ENCODE measurements at places on chromosomes 3 and 15.
A peak's percentile ranks its signal among the peaks of the same experiment; 100 is the strongest.

GRCh38 chr3:99549957-99550603, 88.3 kb upstream of the COL8A1 start:
- no peak for DNase-seq

- no peak for DNase-seq
Observed at GRCh38 chr3:100730524-100730923, 21.2 kb downstream of the TFG start.

GRCh38 chr3:108319428-108320082, 23.2 kb downstream of the HHLA2 start:
- DNase-seq = no peak

GRCh38 chr3:29398787-29399186, 117.9 kb downstream of the RBMS3 start:
- no peak for DNase-seq

GRCh38 chr15:34642247-34642646, 58.8 kb upstream of the GOLGA8B start:
- no peak for DNase-seq

DNA sequence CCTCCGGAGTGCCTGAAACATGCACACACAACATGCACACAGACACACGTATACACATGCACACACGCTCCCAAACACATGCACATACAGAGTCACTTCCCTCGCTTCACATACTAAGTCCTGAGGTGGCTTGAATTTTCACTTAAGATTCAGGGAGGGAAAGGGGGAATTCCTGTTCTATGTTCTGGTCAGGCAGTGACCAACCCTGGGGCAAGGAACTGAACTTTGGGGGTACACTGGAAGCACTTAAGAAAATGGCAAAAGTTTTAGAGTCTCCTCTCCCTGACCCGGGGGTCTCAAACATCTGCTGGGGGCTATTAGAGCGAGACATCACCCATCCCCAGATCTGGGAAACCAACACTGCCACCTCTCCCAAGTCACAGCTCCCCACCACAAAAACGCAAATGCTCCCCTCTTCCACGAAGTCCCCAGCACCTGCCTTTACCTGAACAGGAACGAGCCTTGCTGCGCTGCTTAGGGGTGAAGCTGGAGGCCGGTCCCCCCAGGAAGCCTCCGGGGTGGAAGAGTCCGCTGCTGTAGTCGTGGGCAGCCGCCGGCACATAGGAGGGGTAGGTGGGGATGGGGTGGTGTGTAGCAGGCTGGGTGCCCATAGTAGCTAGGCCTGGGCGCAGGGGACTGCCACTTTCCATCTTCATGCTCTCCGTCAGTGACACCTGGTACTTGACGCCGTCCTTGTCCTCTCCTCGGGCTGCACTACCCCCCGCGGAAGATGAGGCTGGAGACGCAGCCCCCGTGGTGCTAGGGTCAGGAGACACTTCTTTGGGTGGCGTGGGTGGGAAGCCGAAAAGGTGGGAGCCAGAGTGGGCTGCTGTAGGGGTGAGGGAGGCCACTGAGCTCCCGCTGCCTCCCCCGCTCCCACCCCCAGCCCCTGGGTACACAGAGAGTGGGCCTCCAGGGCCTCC, 7.5 kb downstream of the GATA2 start:
- DNase-seq = no peak

DNA sequence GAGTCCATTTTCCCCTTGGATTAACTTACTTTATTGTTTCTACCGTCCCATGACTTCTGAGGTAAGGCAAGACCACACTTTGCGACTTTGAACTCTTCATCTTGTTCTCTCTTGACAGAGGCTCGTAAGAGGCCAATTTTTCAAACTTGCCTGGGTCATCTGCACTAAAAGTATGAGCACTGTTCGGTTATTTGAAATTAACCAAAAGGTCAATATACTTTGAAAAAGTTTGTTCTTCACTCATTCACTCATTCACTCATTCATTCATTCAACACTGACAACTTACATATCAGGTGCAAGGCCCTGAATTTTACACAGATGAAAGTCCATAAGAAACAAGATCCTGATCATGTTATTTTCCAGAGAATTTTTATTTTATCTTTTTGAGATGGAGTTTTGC, 57.9 kb downstream of the ATP1B3 start:
- no peak for DNase-seq

- no peak for DNase-seq
Observed at GRCh38 chr3:41200669-41201021, 1.3 kb downstream of the CTNNB1 start.

DNA sequence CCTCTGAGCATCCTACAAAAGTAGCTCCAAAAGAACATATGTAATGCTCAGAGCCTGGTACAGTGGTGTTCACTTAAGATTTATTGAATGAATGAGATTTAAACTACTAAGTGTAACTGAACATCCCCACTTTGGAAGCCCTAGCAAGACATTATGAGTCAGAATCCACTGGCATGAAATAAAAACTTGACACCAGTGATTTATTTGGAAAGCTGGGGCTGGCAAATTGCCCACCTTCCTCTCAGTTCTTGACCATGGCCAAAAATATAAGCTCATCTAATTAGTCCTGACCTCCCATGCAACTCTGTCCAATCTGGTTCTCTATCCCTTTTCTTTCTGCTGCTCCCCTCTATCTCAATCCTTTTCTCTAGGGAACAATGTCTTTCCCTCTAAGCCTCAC, 418.0 kb downstream of the PLCL2 start:
- no peak for DNase-seq

DNA sequence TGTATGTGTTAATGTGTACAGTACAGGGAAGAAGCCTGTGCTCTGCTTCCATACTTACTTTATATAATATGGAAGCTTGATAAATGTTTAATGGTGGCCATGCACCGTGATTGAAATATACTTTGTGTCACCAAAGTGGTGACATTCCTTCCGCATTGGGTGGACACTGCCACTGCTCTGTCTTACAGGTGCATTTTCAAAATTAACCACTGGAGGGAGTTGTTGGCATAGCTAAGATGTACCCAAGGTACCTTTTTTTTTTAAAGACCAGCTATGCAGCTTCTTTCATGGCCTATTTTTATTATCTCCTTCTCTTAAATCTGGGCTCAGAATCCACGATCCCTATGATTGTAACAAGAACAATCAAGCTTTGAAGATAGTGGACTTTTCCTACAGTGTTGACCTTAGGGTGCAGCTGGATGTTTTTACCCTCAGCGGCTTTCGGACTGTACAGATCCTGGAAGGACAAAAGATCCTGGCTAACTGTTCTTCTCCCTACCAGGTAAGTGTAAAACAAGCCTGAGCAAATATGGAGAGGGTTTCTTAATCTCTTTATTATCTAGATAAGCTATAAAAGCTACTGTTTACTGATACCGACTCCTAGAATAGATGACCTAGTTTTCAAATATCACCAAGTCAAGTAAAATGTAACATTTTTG, 21.6 kb upstream of the PAK6 start:
- peak; percentile 35 for DNase-seq

DNA sequence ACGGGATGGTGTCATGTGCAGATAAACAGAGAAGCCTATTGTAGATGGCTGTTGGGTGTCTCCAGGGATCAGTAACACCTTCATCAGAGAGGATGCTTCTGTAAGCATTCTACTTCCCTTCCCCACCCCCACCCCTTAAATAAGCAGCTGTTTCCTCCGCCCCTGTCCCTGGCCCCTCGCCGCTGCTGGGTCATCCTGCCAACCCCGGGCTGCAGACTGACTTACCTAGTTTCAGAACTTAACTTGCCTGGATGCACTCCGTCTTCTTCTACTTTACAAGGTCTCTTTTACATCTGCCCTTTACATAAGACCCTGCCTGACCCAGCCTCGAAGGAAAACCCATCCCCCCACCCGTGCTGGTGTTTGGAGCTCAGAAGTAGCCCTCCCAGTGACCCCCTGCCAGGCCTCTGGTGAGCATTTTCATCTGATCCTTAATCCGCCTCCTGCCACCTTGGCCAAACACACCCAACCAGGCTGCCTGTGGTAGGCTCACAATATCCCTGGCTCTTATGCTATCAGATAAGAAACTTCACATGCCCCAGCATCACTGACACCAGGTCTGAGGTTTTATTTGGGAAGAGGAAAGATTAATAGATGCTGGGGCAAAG, 103.0 kb upstream of the HES1 start:
- DNase-seq = no peak

GRCh38 chr15:58484791-58485600, 53.2 kb downstream of the LIPC start:
- DNase-seq = no peak

- DNase-seq = peak; percentile 58
Observed at GRCh38 chr3:87333393-87333892, 57.1 kb upstream of the POU1F1 start.

GRCh38 chr3:160343132-160343531, 55.9 kb downstream of the IFT80 start:
- DNase-seq = no peak

DNA sequence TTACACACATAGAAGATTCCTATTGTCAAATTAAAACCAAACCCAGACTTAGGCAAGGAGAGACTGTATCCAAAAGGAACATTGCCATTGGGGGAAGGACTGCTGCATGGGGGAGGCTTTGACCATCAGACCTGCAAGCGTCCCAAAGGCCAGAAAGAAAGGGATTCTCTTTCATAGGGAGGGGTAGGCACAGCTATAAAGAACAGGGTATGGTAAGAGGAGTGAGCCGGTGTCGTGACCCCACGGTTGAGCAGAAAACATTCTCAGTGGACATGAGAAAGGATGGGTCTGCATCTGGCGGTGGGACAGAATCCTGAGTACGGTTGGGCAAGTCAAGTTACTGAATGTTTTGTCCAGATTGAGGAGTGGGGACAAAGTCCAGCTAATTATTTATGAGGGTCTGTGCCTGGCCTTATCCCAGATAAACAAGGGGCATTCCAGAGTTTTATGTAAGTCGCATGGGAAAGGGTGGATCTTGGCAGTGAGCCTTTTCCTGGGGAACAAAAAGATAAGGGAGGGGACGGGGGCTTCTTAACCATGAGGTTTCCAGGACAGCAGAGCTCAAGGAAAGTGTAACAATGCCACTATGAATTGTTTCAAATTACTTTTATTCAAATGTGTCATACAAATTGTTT, 357.8 kb downstream of the OCA2 start:
- DNase-seq = no peak

- DNase-seq = no peak
Observed at GRCh38 chr3:196115678-196116083, 33.8 kb upstream of the TFRC start.

DNA sequence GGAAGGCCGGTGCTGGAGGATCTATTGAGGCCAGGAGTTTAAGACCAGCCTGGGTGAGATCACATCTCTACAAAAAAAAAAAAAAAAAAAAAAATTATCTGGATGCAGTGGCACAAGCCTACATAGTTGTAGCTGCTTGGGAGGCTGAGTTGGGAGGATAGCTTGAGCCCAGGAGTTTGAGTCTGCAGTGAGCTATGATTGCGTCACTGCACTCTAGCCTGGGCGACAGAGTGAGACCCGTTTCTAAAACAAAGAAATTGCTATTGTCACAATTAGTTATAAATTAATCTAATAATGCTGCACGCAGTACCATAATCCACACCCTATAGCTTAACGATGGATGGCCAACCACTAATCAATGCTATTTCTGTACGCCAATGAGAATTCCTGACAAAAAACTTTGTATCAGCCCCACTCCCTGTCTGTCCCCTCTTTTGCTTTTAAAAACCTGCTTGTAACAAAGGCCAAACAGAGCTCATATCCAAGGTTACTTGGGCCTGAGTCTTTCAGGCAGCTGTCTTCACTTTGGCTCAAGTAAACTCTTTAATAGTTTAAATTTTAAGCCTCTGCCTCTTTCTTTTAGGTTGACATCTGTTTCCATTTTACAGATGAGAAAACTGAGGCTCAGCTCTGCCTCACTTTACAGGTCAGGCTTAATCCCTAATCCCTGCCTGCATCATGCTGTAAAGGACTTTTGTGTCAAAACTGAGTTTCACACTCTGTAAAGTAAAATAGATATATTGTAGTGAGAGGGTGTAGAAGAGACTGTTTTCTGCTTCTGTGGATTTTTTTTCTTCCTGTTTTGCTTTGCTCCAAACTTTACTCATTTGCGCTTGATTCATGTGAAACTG, 10.9 kb downstream of the FLNB start:
- DNase-seq = no peak

- no peak for DNase-seq
Observed at GRCh38 chr3:189467451-189467850, 163.7 kb upstream of the TP63 start.

DNA sequence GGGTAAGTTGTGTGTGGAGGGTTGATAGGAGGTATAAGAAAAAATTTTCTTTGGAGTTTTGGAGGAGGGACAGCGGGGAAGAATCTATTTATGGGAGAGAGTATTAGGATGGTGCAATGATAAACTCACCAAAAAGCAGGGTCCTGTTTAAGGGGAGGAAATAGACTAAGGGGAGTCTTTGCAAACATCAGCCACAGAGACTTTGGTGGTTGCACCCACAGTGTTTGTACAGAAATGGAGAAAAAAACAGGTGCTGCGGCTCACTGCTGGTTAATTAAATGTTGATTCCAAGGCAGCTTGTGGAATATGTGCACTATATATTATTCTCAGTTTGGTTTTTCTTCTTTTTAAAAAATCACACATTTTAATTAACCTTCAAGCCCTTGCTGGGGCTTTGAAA, 182.1 kb downstream of the NECTIN3 start:
- DNase-seq = no peak

GRCh38 chr3:130939753-130940152, 45.9 kb downstream of the ATP2C1 start:
- DNase-seq = no peak

- no peak for DNase-seq
Observed at GRCh38 chr3:172317984-172318383, 130.3 kb downstream of the GHSR start.

GRCh38 chr15:70699890-70700289, 63.5 kb downstream of the UACA start:
- no peak for DNase-seq

DNA sequence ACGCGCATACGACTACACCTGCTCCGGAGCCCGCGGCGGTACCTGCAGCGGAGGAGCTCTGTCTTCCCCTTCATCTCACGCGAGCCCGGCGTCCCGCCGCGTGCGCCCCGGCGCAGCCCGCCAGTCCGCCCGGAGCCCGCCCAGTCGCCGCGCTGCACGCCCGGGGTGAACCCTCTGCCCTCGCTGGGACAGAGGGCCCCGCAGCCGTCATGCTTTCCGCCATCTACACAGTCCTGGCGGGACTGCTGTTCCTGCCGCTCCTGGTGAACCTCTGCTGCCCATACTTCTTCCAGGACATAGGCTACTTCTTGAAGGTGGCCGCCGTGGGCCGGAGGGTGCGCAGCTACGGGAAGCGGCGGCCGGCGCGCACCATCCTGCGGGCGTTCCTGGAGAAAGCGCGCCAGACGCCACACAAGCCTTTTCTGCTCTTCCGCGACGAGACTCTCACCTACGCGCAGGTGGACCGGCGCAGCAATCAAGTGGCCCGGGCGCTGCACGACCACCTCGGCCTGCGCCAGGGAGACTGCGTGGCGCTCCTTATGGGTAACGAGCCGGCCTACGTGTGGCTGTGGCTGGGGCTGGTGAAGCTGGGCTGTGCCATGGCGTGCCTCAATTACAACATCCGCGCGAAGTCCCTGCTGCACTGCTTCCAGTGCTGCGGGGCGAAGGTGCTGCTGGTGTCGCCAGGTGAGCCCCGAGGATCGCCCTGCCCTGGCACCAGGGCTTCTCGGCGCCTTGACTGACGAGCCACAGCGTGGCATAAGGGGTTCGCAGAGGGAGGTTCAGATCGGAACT, 420 bp downstream of the SLC27A2 start:
- no peak for DNase-seq

GRCh38 chr15:53872410-53872809, 105.8 kb upstream of the UNC13C start:
- DNase-seq = no peak
